Fibroblast of skin of scalp (primary cell): ENCODE measurements at places on chromosomes 7 and 10.

- peak; percentile 73 for DNase-seq
Observed at GRCh38 chr7:121081327-121081936, 92.9 kb downstream of the CPED1 start.

- DNase-seq, result no peak
Observed at GRCh38 chr10:95850791-95851190, 57.0 kb upstream of the CC2D2B start.

DNA sequence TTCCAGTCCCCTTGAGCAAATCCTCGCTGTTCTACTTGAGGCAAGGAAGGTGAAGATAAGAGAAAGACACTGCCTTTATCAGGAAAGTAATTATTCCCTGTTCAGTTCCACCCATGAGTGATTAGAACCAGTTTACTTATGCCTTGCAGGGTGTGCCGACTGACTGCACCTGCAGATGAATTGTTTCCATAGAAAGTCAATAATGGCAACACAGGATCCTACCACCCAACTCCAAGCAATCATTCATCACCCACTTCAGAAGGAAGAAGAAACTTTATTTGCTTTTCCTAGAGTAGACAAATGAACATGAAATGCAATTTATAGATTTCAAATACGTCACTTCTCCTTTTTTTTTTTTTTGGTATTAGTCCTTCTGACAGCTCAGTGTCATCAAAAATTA lies 383.9 kb downstream of the SORCS1 start:
- no peak for DNase-seq

GRCh38 chr7:100676501-100677306 lies 3.2 kb downstream of the GNB2 start:
- DNase-seq, result no peak

DNA sequence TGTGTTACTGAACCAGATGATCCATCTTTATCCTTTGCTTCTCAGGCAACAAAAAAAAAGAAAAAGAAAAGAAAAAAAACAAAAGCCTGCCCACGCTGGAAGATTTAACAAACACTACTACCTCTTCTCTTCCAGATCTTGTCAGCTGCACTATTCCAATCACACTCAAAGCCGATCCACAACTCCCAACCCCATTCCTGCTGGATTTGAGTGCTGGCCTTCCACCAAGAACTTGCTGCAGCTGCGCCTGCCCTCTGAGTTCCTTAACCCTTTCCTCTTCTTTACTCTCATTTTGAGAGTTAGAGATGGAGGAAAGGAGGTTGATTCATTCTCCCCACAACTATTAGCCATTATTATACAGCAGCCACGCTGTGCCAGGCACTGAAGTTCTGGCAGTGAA lies 16.0 kb upstream of the ITGA8 start:
- DNase-seq, result peak; percentile 38

DNA sequence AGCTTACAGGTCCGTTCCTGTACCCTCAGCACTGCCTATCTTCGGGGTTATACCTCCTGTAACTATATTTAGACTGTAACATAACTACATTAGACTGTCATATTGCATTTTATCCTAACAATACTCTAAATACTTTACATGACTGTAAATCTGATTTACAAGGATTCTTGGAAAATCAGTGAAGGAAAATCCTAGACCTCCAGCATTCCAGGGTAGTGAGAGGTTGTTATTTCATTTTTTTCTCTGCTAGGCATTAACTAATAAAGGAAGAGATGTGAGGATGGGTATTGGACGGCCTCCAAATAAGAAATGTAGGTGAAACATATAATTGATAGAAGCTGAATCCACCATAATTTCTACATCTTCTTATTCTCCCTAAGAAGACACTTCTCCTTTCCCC lies 569.4 kb downstream of the CALN1 start:
- DNase-seq, result peak; percentile 73

DNA sequence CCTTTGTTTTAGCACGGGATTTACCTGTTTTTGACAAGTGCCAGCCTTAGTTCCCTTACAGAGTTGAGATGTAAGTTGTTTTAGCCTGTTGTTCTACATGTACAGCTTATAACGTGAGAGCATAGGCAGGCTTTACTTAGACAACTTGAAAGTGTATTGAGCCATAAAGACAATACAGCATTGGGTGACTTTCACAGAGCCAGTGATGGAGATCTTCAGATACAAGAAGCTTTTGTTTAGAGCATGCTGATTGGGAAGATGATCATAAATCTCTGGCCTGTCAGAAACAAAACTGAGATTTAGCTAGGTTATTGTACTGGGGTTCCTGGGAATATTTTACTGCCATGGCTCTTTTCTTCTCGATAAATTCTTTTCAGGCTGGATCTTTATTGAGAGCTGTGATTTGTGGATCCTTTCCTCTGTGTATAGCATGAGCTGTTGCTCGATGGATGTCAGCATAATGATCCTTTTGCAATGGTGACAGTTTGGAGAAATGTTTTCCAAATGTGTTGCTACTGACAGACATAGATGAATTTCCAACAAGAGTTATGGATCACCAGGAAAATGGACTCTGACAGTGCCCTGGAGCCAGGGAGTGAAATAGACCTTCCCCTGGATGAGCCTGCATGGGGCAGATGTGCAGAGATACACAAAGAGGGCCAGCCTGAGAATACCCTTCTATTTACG lies 30.2 kb downstream of the LHFPL3 start:
- DNase-seq, result no peak

GRCh38 chr10:31508882-31509281 lies 189.9 kb downstream of the ZEB1 start:
- peak; percentile 45 for DNase-seq

DNA sequence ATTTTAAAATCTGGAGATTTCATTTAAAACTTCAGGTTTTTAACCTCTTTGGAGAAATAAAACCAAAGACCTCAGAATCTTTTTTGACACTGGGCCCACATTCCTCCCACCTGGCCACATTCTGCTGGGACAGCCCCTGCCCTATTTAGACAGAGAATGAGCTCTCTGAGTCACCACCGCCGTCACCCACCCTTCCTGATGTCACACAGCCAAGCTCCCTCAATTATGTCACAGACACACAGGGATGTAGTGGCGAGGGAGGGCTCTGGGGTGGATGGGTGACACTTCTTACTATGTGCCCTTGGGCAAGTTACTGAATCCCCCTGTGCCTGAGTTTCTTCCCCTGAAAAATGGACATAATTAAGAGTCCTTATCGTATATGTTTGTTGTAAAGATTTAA lies 162.6 kb downstream of the RAB11FIP2 start:
- no peak for DNase-seq

DNA sequence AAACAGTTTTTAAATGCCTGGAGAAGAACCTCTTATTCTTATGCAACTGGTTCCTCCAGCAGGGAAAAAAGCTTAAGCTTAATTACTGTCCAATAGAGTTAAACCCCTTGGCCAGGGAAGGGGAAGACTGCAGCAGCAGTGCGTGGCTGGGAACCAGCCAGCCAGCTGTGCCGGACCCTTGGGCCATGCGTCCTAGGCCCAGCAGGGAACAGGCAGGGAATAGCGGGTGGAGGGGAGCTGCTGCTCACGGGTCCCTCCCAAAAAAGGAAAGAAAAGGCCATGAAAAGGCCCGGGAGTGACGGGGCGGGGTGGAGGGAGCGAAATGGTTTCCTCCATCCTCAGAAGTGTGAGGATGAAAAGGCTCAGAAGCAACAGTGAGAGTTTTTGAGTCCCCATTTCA lies 35.2 kb upstream of the HECW1 start:
- no peak for DNase-seq

DNA sequence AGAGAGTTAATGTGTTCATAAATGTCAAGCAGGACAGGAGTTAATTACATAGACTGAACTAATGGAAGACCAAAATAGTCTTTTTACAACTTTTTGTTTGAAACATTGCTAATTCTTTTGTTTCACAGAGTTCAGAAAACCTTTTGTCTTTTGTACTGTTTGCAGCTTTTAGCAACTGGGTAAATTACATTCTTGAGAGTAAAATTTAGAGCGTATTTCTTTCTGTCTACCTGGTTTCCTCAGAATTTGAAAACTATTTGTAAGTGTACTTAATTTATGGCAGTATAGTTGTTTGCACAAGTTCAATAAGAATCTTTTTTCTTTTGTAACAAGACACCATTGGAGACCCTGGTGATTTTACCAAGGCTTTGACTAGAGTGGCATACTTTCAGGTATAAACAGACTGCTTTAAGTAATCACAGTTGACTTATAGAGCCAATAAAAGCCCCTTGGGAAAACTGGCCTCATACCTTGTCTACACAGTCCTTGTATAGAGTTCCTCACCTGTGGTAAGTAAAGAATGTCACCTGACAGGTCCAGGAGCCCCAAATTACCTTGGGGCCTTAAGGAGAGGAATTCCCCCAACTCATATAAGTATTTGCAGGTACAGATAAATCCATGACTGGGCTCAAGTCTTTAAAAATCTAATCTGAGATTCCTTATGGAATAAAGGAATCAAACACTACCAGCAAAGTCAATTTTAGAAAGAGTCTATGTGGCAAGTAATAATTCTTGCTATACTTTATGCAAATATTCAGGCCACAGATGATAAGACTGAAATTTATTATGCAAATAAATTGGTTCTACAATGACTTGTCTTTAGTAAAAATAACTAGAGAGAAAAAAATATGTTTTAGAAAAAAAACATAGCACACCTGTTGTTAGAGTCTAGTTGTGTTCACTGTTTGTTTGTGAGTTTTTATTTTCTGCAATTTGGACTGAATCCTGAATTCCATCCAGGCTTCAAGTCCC lies 23.6 kb upstream of the CREB3L2 start:
- DNase-seq, result no peak

DNA sequence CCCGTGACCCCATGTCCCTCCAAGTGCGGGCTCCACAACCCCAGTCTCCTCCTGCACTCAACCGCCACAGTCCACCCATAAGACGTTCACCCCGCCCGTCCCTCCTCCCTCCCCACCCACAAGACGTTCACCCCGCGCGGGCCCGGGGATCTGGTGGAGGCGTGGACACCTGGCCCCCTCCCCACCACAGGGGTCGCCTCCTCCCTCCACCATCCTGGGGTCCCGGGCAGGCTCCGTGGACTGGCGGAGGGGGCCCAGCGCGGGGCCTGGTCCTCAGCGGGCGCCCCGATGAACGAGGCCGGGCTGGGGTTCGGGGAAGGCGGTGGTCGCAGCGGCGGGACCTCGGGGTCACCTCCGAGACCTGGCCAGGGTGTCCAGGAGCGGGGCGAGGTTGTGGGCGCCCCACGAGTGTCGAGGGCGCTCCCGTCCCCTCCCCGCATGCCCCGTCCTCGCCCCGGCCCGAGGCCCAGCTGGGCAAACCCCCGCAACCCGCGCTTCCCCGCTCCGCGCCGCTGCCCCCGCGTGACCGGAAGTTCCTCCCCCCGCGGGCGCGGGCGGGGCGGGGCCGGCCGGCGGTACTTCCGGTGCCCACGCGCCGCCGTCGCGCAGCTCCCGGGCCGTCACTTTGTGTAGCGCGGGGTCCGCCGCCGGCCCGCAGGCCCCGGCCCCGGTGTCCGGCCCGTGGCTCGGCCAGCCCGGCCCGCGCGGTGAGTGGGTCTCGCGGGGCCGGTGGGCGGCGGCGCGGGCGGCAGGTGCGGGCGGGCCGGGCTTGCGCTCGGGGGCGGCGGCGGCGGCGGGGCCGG lies at the start of gene ZNF316:
ZNF316 (plus strand) TSS at position 578 of the 803 bp plus-strand sequence. CDS start 5,092 bp downstream, outside the sequence.
- peak; percentile 51 for DNase-seq

DNA sequence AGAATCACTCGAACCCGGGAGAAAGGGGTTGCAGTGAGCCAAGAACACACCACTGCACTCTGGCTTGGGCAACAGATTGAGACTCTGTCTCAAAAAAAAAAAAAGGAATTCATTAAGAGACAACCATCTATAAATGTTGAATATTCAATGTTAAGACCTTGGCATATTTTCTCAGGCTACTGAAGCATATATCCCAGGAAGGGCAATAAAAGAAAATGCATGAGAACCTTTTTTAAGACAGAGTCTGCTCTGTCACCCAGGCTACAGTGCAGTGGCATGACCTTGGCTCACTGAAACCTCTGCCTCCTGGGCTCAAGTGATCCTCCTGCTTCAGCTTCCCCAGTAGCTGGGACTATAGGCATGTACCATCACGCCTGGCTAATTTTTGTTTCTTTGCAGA lies 165.0 kb downstream of the JMJD1C start:
- no peak for DNase-seq

DNA sequence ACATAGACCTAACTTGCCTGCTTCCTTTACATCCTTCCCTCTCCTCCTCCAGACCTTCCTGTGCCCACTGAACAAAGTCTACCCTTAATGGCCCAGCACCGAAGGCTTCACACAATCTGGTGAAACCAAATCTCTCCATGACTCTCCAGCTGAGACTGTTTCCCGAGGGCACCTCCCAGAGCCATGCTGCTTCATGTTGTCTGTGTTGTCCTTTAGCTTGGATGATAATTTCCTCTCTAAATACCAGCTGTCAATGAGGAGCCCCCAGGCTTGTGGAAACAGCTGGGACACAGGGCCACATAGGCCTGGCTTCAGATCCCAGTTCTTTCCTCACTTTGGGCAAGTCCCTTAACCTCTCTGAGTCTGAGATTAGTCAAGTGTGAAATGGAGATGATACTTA lies 54.3 kb downstream of the DLD start:
- no peak for DNase-seq

DNA sequence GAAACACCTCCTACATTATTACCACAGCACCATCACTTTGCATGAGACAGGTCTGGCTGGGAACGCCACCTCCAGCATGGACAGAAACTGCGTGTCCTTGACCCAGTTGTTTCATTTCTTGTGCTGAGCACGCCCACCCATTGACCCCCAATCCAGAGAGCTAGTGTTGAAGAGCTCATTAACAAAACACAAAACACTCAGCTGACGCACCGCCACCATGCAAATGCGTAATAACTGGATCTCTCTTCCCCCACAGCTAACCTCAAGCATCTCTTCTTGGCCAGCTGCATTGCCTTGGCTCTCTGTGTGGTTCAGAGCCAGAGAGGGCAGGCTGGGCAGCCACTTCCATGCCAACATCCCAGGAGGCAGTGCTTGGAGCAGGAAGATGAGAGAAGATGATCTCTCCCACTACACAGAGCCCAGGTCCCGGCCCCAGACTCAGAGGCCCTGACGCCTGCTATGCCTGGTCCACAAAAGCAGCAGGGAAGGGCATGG lies 173.5 kb downstream of the PLXNA4 start:
- DNase-seq, result no peak

- peak; percentile 49 for DNase-seq
Observed at GRCh38 chr7:35792873-35793489, 7.9 kb upstream of the SEPTIN7 start.

- DNase-seq, result no peak
Observed at GRCh38 chr7:17134786-17135185, 163.7 kb upstream of the AHR start.

GRCh38 chr10:48215486-48216203 lies 58.9 kb downstream of the FRMPD2 start:
- peak; percentile 39 for DNase-seq

DNA sequence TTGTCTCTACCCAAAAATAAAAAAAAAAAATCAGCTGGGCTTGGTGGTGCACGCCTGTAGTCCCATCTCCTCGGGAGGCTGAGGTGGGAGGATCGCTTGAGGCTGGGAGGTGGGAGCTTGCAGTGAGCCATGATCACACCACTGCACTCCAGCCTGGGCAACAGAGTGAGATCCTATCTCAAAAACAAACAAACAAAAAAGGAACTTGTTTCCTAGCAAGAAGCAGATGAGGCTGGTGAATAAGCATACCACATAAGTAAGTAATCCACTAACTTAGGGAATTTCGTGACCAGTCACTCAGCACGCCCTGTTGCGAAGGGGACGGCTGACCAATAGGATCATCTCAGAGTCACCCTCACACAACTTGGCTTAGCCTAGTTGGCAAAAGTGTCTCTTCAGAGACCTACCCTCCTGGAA lies 64.6 kb downstream of the CUX1 start:
- peak; percentile 91 for DNase-seq
